Activated naive CD4-positive, alpha-beta T cell treated with anti-CD3 and anti-CD28 coated beads for 36 hours (primary cell): ENCODE measurements at places on chromosomes 5 and 9. TPM values are rescaled to one million over a fixed set of nuclear protein-coding genes. Genes with fewer than 3 reads are reported as not detected.

DNA sequence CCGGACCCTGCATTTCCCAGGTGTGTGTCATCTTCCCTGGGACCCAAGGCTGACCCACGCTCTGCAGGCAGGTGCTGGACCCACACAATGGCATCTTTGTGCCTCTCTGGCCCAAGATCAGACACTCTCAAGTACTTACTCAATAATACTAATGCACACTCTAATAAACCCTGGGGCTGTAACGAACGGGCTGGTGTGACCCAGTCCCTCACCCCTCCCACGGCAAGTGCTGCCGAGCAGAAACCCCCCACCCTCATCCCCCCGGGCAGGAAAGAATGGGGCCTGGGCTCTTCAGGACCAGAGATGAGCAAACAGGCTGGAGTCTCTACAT is 1.1 kb upstream of the OBP2B start:
- no peak for DNase-seq

DNA sequence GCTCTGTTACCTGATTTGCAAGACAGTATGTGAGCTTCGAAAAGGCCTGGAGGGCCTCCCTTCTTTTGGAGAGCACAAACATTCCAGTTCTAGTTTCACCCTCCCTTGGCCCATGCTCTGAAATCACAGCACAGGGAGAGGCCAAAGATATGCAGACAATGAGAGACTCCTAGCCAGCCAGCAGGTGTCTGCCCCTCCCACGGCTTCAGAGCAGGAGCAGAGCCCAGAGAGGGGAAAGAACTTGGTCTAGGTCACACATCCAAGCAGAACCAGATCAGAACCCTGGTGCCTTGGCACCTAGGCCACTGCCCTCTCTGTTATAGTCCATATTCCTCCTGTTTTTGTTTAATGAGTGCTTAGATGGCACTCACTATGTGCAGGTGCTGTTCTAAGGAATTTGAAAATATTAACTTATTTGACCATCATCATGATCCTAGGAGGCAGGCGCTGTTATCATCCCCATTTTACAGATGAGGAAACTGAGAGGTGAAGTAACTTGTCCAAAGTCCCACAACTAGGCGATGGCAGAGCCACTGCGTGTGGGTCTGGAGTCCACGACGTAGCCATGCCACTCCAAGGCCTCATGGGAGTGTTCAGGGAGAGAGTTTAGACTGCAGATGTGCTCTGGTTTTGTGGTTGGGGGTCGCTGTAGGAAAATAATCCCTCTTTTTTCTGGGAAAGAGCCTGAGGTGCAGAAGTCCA is 27.2 kb downstream of the TMOD1 start:
- DNase-seq = no peak

DNA sequence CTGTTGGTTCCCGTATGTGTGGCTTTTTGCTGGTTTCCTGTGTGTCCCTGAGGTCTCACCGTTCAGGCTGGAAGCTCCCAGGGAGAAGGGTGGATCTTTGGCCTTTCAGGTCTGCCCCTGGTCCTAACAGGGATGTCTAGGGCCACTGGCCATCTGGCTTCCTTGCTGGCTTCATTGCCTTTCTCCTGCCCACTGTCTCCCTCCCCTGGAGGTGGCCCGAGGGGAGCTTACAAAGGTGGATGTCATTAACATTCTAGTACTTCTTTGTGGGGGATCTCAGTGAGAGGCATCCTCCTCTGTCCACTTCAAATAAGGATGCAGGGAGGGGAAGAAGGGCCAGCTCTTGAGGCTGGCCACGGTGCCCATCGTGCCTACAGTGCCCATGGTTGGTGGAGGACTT is 35.2 kb downstream of the HMCN2 start:
- no peak for DNase-seq

DNA sequence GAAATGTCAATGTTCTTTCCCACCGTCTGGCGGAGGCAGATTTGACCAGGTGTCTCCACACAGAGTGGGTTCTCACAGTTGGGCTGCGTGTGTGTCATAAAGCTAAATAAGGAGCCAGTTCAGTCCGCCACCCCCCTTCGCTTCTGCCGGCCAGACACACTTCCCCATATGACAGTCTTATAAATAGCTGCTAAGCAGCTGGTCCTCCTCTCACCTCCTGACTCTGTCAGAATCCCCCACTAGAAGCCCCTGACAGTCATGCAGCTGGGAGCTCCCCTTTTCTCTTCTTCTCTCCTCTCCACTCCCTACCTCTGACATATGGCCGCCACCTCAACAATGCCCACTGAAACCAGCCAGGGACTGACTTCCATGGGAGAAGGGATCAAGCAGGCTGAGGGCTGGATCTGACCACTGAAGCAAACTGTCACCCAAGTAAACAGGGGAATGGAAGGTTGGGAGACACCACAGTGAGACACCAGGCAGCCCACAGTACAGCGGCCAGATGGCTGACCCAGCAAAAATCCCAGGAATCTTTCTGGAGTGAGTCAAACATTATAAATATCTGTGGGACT is 141.9 kb upstream of the EFNA5 start:
- no peak for DNase-seq

- DNase-seq = no peak
Measured at GRCh38 chr9:15641291-15641690, 88.4 kb downstream of the CCDC171 start.

The KCNIP1 gene
- not detected for total RNA-seq

The IL5 gene
- not detected for total RNA-seq

The HSD17B4 gene
- 85.6 TPM for total RNA-seq

The PCDHA4 gene
- not detected for total RNA-seq

The FAM81B gene
- not detected for total RNA-seq
